Ovary (tissue), 10 donors: ENCODE measurements at places on chromosomes 1 and 21.

- peak; percentile 87 for DNase-seq
These were observed 626 bp downstream of the PTP4A2 start for GRCh38 chr1:31937300-31938183.

DNA sequence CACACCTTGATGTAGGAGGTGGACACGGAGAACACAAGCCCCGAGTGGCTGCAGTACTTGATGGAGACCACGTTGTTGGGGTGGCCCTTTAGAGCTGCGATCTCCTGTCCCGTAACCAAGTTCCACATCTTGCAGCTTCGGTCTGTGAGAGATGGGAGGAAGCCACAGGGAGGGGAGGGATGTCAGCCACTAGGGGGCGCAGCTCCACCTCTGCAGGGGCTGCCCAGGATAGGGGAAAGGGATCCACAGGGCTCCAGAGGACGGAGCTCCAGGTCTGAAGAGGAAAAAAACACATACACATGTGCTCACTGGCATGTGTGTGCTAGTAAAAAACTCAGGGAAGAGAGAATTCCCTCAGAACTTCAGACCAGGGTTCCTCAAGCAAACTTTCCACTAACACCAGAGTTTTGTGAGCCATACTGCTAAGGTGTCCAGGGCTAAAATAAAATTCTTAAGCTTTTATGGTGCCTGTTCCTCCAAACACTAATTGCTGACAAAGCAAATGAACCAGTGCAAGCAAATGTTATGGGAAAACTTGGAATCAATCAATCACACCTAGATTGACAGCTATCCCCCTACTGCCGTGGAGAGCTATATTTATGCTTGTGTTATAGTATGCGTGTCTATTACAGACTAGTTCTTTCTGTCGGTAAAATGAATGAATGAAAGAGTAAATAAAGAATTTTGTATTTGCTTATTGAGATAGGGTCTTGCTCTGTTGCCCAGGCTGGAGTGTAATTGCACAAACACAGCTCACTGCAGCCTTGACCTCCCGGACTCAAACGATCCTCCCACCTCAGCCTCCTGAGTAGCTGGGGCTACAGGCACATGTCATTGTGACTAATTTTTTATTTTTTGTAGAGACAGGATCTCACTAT is 43.7 kb downstream of the KIF21B start:
- no peak for DNase-seq

DNA sequence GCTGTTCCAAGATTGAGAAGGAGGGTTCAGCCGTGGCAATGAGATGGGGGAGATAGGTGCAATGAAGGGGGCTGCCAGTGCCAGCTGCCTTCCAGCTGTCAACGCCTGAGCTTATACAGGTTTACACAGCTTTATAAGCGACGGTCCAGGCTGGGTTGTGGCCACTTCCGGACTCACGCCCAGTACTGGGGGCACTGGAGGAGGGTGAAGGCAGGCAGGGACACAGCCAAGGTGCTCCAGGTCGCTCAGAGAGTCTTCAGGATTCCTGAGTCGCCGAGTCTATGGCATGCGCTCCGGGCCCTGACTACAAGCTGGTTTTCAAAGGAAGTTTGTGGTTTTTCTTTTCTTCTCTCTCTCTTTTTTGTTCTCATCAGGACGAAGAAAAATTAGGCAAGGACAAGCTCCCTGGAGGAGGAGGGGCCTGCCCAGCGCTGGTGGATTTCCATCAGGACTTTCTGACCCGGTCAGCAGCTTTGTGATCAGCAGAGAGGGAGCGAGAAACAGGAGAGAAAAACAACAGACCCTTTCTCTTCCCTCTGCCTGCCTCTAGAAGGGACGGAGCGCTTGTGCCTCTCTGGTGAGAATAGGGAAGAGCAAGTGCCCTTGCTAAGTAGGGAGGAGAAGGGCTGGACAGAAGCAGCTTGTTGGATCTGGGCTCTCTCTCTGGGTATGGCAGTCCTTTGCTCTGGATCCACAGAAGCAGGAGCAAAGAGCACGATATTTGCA is at the start of gene MINDY1:
Gene MINDY1 (minus strand): TSS at position 576 of the 726 bp plus-strand sequence. CDS start 4,285 bp downstream, outside the sequence.
- peak; percentile 66 for DNase-seq

- no peak for DNase-seq
These were observed 138.1 kb downstream of the TPR start for GRCh38 chr1:186236921-186237320.

DNA sequence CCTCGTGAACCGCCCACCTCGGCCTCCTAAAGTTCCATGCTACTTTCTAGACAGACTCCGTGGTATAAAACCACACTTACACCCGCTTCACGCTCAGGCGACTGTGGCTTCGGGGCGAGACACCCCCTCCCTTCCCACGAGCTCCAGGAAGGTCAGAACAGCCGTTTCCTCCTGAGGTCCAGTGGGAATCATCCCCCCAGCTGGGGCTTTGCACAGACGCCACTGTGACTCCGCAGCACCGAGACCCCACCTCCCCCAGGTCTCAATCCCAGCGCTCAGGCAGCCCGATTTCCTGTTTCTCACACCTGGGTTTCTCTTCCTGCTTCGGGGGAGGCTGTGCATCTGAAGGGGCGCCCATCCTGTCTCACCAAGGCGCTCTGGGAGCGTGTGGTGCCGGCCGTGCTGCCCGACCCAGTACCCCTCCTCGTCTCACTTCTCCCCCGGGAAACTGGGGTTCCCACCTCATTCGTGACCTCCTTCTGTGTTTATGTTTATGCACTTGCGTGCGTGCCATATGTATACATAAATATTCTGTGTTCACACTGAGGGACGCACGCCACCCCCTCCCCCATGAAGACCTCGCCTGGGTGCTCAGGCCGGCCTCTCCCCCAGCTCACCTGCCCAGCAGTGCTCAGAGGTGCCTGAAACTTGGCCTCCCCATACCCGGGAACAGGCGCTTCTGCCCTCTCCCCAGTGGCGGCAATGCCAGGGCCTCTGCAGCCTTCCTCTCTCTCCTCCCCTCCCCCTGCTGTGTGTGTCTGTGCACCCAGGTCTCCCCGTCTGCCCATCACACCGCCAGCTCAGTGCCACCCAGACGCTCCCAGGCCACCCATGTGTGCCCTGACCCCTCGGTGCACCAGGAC is 14.6 kb downstream of the SLC35E2B start:
- DNase-seq = no peak

- peak; percentile 68 for DNase-seq
These were observed 5.7 kb downstream of the FHL3 start for GRCh38 chr1:37999430-38000232.

- DNase-seq = no peak
These were observed 601 bp downstream of the CEPT1 start for GRCh38 chr1:111140680-111140967.

GRCh38 chr1:115091572-115091971 is 2.3 kb upstream of the TSPAN2 start:
- no peak for DNase-seq

DNA sequence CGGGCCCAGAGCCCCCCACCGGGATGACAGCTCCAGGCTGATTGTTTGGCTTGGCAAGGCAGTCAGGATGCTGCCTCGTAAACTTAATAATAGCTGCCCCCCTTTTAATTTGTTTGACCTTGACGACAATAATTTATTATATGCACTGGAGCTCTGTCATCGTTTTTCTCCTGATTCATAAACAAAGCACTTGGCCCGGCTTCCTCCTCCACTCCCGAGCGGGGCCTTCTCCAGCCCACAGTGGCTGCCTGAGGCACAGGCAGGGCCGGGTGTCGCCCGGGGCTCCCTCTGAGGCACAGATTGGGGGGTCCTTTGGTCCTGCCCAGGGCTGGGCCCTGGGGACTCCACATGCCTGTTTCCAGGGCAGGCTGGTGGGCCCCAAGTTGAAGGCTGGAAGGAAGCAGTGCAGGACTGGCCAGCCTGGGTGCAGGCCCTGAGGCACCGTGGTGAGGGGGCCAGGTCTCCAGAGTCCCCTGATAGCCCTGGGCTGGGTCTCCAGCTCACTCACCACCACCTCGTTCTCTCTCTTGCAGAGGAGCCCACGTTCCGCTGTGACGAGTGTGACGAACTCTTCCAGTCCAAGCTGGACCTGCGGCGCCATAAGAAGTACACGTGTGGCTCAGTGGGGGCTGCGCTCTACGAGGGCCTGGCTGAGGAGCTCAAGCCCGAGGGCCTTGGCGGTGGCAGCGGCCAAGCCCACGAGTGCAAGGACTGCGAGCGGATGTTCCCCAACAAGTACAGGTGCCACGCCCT is 52.0 kb upstream of the ARHGEF16 start:
- no peak for DNase-seq

- DNase-seq = no peak
These were observed 44.6 kb downstream of the ZFYVE9 start for GRCh38 chr1:52186449-52186848.

DNA sequence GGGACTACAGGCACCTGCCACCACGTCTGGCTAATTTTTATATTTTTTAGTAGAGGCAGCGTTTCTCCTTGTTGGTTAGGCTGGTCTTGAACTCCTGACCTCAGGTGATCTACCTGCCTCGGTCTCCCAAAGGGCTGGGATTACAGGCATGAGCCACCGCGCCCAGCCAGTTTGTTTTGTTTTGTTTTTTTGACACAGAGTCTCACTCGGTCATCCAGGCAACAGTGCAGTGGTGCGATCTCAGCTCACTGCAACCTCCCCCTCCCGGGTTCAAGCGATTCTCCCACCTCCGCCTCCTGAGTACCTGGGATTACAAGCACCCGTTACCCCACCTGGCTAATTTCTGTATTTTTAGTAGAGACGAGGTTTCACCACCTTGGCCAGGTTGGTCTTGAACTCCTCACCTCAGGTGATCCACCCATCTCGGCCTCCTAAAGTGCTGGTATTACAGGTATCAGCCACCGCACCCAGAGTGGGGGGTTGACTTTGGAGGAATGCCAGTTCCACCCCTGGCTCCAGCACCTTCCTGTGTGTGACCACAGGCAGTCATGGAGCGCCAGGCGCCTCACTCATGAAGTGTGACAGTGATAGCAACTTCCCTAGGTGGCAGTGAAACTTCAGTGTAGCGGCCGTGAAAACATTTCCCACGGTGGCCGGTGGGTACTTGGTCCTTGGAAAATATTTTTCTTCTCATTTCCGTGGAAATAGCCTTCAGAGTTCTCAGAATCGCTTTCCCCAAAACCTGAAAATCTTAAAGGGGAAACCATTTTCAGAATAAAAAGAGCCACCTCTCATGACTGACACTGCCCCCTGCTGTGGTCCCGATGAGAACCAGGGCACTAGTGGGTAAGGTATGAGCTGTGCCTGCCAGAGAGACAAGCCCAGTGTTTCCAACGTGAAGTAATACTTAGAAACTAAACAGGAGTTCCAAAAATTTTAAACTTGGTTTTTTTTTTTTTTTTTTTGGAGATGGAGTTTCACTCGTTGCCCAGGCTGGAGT is 48.6 kb downstream of the WDR4 start:
- no peak for DNase-seq

DNA sequence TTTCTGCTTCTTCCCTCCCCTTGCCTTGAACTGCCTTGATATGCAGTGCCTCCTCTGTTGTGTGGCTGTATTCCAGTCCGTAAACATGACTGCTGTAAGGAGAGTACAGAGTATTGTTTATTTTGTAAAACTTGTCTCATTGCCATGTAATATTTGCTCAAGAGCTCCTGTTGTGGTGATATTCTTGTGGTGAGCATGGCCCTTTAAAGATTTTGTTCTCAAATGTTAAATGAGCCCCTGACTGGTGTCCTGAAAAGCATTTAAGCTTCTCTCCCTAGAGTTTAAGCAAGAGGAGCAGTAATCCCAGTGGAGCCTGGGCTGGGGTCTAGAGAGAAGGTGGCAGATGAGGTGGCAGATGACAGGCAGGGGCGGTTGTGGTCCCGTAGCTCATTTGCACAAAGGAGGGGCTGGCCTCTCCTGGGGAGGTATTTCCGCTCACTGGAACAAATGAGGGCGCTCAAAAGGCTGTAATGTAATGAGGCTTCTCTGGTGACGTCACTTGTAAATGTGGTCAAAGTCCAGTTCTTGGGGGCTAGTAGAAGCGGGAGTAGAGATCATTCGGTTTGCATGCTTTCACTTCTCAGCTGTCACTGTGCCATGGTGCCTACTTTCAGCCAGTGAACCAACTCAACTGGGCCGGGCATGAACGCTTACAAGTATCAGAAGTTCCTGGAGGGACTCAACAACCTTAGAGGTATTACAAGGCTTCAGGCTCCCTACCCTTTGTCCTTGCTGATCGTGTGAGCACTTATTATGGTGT is 46.0 kb upstream of the MACF1 start:
- no peak for DNase-seq

- DNase-seq = no peak
These were observed 7.7 kb downstream of the C1orf226 start for GRCh38 chr1:162389021-162389818.

DNA sequence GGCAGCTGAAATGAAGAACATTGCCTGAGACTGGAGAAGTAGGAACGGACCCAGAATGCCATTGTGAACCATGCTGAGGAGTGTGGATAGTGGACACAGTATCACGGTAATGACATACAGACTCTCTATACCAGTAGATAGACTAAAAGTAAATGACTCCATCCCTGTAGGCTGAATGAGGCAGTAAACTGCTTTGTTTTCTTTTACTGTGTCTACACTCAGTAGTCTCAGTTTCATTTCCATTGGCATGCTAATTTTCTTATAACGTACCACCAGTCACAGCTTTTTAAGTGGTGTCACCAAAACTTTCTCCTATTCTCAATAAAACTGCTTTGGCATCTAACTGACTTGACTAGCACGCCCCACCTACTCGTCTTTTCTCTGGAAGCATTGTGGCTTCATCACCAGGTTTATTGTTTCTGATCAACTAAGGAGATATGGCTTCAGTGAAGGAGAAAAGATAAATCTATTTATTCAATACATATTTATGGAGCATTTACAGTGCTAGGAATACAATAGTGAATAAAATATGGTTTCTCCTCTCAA is 8.4 kb upstream of the ZNF697 start:
- DNase-seq = no peak

- no peak for DNase-seq
These were observed 161.2 kb downstream of the NPHP4 start for GRCh38 chr1:5830771-5831599.

- no peak for DNase-seq
These were observed 2.4 kb downstream of the ALX3 start for GRCh38 chr1:110067893-110068645.

GRCh38 chr21:31117128-31117916 is 79.0 kb upstream of the KRTAP19-8 start:
- DNase-seq = no peak

- no peak for DNase-seq
These were observed 39.1 kb downstream of the CLEC20A start for GRCh38 chr1:178457651-178458050.

DNA sequence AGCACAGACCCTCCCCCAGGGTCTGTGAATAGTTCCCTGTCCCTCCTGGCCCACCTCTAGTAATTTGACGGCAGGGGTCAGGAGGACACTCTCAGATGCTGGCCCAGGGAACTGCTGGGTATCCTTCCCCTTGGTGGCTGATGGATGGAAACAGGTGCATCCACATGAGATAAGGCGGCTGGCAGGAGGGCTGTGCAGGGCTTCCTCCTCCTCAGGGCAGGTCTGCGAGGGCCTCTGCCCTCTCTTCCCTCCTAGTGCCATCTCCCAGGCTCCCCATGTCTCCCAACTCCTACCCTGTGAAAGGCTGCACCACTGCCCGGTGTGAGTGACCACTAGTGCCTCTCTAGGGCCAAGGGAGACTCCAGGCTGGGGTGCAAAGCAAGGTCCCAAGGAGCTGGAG is 123.9 kb downstream of the GLIS1 start:
- DNase-seq = no peak

DNA sequence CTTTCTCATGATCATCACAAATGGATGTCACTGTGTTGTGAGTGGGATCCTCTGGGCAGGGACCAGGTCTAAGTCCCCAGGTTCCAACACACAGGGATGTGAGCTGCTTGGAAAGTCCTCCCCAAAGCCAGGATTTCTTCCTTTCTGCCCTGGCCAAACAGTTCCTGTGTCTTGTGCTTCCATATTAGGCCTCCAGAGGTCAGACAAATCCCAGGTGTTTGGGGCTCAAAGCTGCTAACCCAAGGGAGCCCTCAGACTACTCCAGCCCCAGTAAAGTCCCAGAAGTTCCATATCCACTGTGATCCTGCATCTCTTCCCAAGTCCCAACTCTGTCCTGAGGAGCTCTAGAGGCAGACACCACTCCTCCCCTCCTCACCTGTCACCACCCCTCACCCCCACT is 27.7 kb upstream of the MAGOH start:
- no peak for DNase-seq
